ENCODE measurements at places on chromosomes 5 and 9. TPM values are rescaled to one million over a fixed set of nuclear protein-coding genes. Genes with fewer than 3 reads are reported as not detected.

GRCh38 chr5:180641566-180641900, 7.9 kb downstream of the FLT4 start:
- DNase-seq, result no peak
- H3K4me3 ChIP-seq, result no peak overlapping the region
- H3K27me3 ChIP-seq, result no peaks in the 10 kb centered on the region
- no peak overlapping the region for H3K27ac ChIP-seq
- no peaks in the 10 kb centered on the region for H3K36me3 ChIP-seq

GRCh38 chr9:131161585-131161984, 36.2 kb downstream of the NUP214 start:
- no peaks in the 10 kb centered on the region for H3K27me3 ChIP-seq
- H3K36me3 ChIP-seq, result peaks cover 11% of the 10 kb centered on the region
- no peaks in the 10 kb centered on the region for H3K4me1 ChIP-seq
- no peak overlapping the region for H3K27ac ChIP-seq
- H3K4me3 ChIP-seq, result no peak overlapping the region

GRCh38 chr9:4939118-4939561, 45.9 kb upstream of the JAK2 start:
- no peaks in the 10 kb centered on the region for H3K4me1 ChIP-seq
- H3K27ac ChIP-seq, result no peak overlapping the region
- H3K36me3 ChIP-seq, result no peaks in the 10 kb centered on the region
- H3K4me3 ChIP-seq, result no peak overlapping the region

PCDHGC3 gene
- 15.2 TPM for polyA plus RNA-seq

TNC gene
- 103 TPM for polyA plus RNA-seq

- no peak overlapping the region for H3K27ac ChIP-seq
- H3K4me1 ChIP-seq, result peaks cover 4% of the 10 kb centered on the region
- peaks cover 32% of the 10 kb centered on the region for H3K27me3 ChIP-seq
These were observed 117.9 kb upstream of the LPCAT1 start for GRCh38 chr5:1641560-1642166.

FOXD4 gene
- 0.22 TPM for polyA plus RNA-seq

DNA sequence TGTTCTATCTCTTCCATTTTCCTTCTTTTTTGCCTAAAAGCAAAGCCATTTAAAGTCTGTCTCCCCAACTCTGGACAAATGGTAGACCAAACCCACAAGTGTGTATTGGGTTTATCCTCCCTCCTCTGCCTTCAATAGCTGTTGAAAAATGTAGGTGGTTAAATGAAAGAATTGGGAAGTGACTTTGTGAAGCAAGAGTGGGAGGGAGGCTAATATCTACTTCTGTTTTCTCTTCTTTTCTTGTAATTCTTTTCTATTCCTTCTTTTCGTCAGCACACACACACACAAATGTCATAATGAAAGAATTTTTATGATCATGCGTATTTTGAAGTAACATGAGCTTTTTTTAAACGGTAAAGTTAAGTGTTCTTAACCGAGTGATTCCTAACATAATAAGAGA, 3.8 kb downstream of the CCDC152 start:
- H3K27me3 ChIP-seq, result no peaks in the 10 kb centered on the region
- no peaks in the 10 kb centered on the region for H3K4me1 ChIP-seq
- no peak overlapping the region for H3K27ac ChIP-seq

GRCh38 chr9:87818308-87818707, 64.4 kb upstream of the SPATA31E1 start:
- no peaks in the 10 kb centered on the region for H3K4me1 ChIP-seq
- H3K36me3 ChIP-seq, result no peaks in the 10 kb centered on the region
- H3K27me3 ChIP-seq, result no peaks in the 10 kb centered on the region
- H3K4me3 ChIP-seq, result no peak overlapping the region

MLANA gene
- not detected for polyA plus RNA-seq

GRCh38 chr9:88451160-88451559, 62.9 kb downstream of the SPIN1 start:
- H3K27me3 ChIP-seq, result no peaks in the 10 kb centered on the region
- no peak overlapping the region for H3K4me3 ChIP-seq
- H3K36me3 ChIP-seq, result peaks cover 11% of the 10 kb centered on the region
- DNase-seq, result no peak
- H3K27ac ChIP-seq, result no peak overlapping the region

- no peak overlapping the region for H3K4me3 ChIP-seq
- H3K27ac ChIP-seq, result no peak overlapping the region
- H3K4me1 ChIP-seq, result peaks cover 4% of the 10 kb centered on the region
- peaks cover 50% of the 10 kb centered on the region for H3K36me3 ChIP-seq
These were observed 161.9 kb upstream of the OTULINL start for GRCh38 chr5:14419686-14420085.

GRCh38 chr5:15566306-15566705, 66.3 kb downstream of the FBXL7 start:
- H3K27me3 ChIP-seq, result no peaks in the 10 kb centered on the region
- DNase-seq, result no peak
- no peaks in the 10 kb centered on the region for H3K36me3 ChIP-seq
- H3K27ac ChIP-seq, result no peak overlapping the region
- no peak overlapping the region for H3K4me3 ChIP-seq
- H3K4me1 ChIP-seq, result no peaks in the 10 kb centered on the region

MYMK gene
- not detected for polyA plus RNA-seq

DNA sequence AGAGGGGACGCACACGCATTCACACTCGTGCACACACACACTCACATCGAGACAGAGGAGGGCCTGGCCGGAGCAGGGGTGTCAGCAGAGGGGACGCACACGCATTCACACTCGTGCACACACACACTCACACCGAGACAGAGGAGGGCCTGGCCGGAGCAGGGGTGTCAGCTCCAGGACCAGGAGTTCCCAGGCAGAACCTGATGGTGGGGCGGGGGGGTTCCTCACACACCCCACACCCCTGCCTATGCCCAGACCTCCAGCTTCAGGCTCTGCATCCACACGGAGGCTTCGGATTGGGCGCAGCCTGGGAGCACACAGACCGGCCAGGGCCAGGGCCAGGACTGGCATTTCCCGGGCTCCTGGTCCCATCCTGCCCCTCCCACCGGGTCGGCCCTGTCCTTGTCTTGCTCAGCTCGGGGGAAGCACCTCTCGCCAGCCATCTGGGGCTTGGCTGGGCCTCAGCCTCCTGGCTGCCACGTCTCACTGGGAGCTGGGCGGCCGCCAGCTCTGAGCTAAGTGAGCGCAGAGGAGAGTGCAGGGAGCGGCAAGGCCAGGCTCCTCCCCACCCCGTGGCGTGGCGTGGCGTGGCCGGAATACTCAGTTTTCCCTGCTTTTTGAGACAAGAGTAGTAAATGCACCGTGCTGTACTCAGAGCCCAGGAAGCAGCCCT, 31.3 kb downstream of the ADAMTS2 start:
- no peak overlapping the region for H3K4me3 ChIP-seq
- no peaks in the 10 kb centered on the region for H3K27me3 ChIP-seq
- DNase-seq, result no peak

- H3K36me3 ChIP-seq, result no peaks in the 10 kb centered on the region
- peak overlapping the region; percentile 78 for H3K4me3 ChIP-seq
- peaks cover 28% of the 10 kb centered on the region for H3K4me1 ChIP-seq
- H3K27ac ChIP-seq, result peak overlapping the region; percentile 92
These were observed 949 bp downstream of the SERINC5 start for GRCh38 chr5:80254767-80255430.

GRCh38 chr5:176652136-176652535, 4.9 kb downstream of the TSPAN17 start:
- H3K27ac ChIP-seq, result no peak overlapping the region
- H3K4me1 ChIP-seq, result peaks cover 22% of the 10 kb centered on the region
- H3K4me3 ChIP-seq, result no peak overlapping the region
- H3K27me3 ChIP-seq, result no peaks in the 10 kb centered on the region

- no peak for DNase-seq
- no peak overlapping the region for H3K4me3 ChIP-seq
- peaks cover 21% of the 10 kb centered on the region for H3K4me1 ChIP-seq
- H3K27ac ChIP-seq, result peak overlapping the region; percentile 53
These were observed 1046.9 kb downstream of the CDH12 start for GRCh38 chr5:21806271-21806670.

ORM2 gene
- polyA plus RNA-seq, result not detected

DNA sequence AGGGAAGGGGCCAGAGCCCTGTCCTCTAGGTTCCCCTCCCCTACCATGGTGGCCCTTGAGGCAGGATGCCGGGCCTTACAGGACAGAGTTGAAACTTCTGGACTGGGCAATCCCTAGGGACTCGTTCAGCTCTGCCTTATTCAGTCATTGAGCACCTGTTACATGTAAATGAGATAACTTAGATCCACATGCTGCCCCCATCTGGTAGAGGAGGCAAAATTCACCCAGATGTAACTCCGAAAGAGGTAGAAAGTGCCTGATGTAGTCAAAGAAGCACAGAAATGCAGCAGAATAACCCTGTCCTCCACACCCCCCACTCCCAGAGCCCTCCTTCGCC, 1.5 kb downstream of the GGTA1 start:
- H3K36me3 ChIP-seq, result no peaks in the 10 kb centered on the region
- no peak overlapping the region for H3K27ac ChIP-seq
- peaks cover 18% of the 10 kb centered on the region for H3K4me1 ChIP-seq
- DNase-seq, result peak; percentile 9
- H3K4me3 ChIP-seq, result no peak overlapping the region

GRCh38 chr5:118405650-118406061, 582.7 kb downstream of the DTWD2 start:
- no peak for DNase-seq
- H3K4me3 ChIP-seq, result no peak overlapping the region
- no peaks in the 10 kb centered on the region for H3K36me3 ChIP-seq
- no peak overlapping the region for H3K27ac ChIP-seq
- no peaks in the 10 kb centered on the region for H3K4me1 ChIP-seq
- H3K27me3 ChIP-seq, result no peaks in the 10 kb centered on the region

Measured in keratinocyte (primary cell).